ENCODE measurements at places on chromosomes 3 and 15. TPM values are rescaled to one million over a fixed set of nuclear protein-coding genes. Genes with fewer than 3 reads are reported as not detected.

GRCh38 chr3:55459838-55460237, 27.3 kb downstream of the WNT5A start:
- H3K36me3 ChIP-seq: no peaks in the 10 kb centered on the region
- H3K4me1 ChIP-seq: peaks cover 8% of the 10 kb centered on the region
- H3K27ac ChIP-seq: no peak overlapping the region
- no peaks in the 10 kb centered on the region for H3K27me3 ChIP-seq
- H3K4me3 ChIP-seq: no peak overlapping the region

GRCh38 chr3:13455644-13456043, 24.5 kb upstream of the HDAC11 start:
- H3K36me3 ChIP-seq: no peaks in the 10 kb centered on the region
- H3K4me1 ChIP-seq: 0 out of 2 replicates have a peak, but pooled peaks cover 4% of the 10 kb centered on the region
- H3K4me3 ChIP-seq: no peak overlapping the region
- no peak overlapping the region for H3K27ac ChIP-seq
- DNase-seq: no peak

IL17RD gene
- total RNA-seq: 1.2 TPM

GRCh38 chr15:28974142-28974541, 88.4 kb downstream of the APBA2 start:
- H3K4me1 ChIP-seq: no peaks in the 10 kb centered on the region
- DNase-seq: no peak

- peaks cover 20% of the 10 kb centered on the region for H3K36me3 ChIP-seq
- no peaks in the 10 kb centered on the region for H3K27me3 ChIP-seq
- H3K4me3 ChIP-seq: peak overlapping the region; percentile 92
- H3K27ac ChIP-seq: peak overlapping the region; percentile 90
- peaks cover 36% of the 10 kb centered on the region for H3K4me1 ChIP-seq
These were observed 829 bp downstream of the RNF7 start for GRCh38 chr3:141738891-141739363.

DNA sequence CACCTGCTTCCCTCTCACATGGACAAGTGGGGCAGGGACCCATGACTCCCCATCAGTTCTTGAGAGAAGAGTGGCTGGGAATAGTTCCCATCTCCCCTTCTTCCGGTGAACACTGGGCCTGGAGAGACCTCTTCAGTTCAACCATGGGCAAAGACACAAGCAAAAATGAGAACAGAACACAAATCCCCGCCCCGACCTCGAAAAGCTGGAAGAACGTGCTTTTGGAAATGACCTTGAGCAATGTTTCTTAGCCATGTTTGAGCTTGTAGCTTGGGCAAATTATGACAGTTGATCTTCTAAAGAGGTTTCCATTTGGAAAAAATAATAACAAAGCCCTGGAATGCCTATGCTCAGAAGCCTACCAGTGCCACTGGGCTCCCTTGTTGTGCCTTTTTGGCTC, 59.0 kb downstream of the FAM174B start:
- DNase-seq: no peak
- H3K27me3 ChIP-seq: 0 out of 2 replicates have a peak, but pooled peaks cover 8% of the 10 kb centered on the region
- H3K27ac ChIP-seq: no peak overlapping the region
- H3K36me3 ChIP-seq: no peaks in the 10 kb centered on the region
- no peaks in the 10 kb centered on the region for H3K4me1 ChIP-seq
- H3K4me3 ChIP-seq: no peak overlapping the region

- no peak for DNase-seq
- H3K4me3 ChIP-seq: no peak overlapping the region
- H3K27ac ChIP-seq: no peak overlapping the region
- H3K36me3 ChIP-seq: no peaks in the 10 kb centered on the region
- H3K27me3 ChIP-seq: no peaks in the 10 kb centered on the region
These were observed 107.0 kb upstream of the LSAMP start for GRCh38 chr3:116552246-116552645.

DNA sequence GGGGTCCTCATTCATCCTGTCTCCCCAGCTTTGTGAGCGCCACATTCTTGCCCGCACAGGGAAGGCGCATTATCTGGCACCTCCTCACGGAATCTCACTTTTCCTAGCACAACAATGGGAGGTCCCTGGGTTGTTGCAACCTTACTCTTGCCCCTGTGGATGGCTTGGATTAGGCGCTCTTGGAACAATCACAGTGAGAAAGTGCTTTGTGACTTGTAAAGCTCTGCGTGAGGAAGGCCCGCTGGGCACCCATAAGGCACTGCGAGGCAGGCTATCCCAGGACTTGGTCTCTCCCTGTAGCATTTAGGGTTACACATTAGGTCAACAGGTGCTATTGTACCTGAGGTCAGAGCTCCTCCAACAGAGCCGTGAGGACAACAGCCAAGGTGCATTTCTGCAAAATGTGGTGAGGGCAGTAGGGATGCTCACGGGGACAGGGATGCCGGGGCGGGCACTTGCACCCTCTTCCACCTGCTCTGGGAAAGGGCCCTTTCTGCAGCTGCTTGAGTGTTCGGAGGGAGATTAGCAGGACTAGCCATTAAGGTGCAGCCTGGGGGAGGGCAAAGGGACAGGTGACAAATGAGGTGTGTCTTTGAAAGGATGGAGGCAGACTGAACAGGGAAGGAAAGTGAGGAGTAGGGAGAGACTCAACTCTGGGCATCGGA, 13.9 kb upstream of the LRRC15 start:
- H3K36me3 ChIP-seq: no peaks in the 10 kb centered on the region
- no peak overlapping the region for H3K4me3 ChIP-seq
- H3K4me1 ChIP-seq: no peaks in the 10 kb centered on the region
- no peak for DNase-seq
- peaks cover 4% of the 10 kb centered on the region for H3K27me3 ChIP-seq

P2RY14 gene
- not detected for total RNA-seq

- H3K27ac ChIP-seq: peak overlapping the region; percentile 36
- H3K36me3 ChIP-seq: no peaks in the 10 kb centered on the region
- no peak overlapping the region for H3K4me3 ChIP-seq
- H3K27me3 ChIP-seq: no peaks in the 10 kb centered on the region
These were observed 60.6 kb downstream of the TCF12 start for GRCh38 chr15:56978898-56979662.

DNAJC17 gene
- 13.4 TPM for total RNA-seq

GRK7 gene
- total RNA-seq: not detected

FBXO40 gene
- total RNA-seq: not detected

DNA sequence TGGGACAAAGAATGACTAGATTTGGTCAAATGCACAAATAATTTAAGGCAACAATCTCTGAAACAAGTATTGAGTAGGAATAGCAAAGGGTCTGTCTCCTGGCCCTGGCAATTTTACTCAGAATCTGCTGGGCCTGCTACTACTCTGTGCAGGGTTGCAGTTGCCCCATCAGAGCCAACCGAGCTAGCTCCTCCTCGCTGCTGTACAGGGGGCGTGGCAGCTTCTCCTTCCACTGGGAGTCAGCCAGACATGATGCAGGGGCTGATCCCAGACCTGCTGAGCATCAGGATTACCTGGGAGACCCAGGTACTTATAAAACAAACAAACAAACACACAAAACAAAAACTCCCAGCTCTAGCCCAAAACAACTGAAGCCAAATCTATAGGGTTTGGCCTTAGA, 30.5 kb upstream of the PXYLP1 start:
- no peak overlapping the region for H3K4me3 ChIP-seq
- no peak overlapping the region for H3K27ac ChIP-seq
- DNase-seq: no peak
- H3K27me3 ChIP-seq: peaks cover 38% of the 10 kb centered on the region
- no peaks in the 10 kb centered on the region for H3K4me1 ChIP-seq

GRCh38 chr15:35546511-35547381, 781 bp upstream of the DPH6 start:
- H3K27me3 ChIP-seq: no peaks in the 10 kb centered on the region
- no peaks in the 10 kb centered on the region for H3K36me3 ChIP-seq
- DNase-seq: no peak
- H3K4me3 ChIP-seq: peak overlapping the region; percentile 88
- peaks cover 17% of the 10 kb centered on the region for H3K4me1 ChIP-seq
- H3K27ac ChIP-seq: peak overlapping the region; percentile 89
